ENCODE measurements at places on chromosomes 11 and 22.

- DNase-seq: no peak
These were observed 8.3 kb upstream of the SORL1 start for GRCh38 chr11:121443688-121444275.

- no peak for DNase-seq
These were observed 123.2 kb upstream of the LDLRAD3 start for GRCh38 chr11:35820614-35821013.

DNA sequence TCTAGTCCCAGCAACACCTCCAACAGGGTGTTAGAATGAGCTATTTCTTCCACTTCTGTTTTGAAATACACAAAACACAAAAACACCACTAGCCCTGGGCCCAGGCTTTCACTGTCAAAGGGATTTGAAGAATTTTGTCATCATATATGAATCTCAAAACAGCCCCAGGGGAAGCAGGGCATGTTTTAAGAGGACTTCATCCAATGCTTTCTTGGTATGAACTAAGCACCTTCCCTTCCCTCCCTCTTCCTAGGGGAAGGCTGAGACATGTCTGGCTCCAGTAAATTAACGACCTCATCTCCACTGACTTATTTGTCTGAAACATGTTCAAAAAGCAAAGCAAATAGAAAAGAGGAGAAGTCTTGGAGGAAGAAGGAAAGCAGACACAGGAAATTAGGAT is 75.7 kb upstream of the INCENP start:
- DNase-seq: no peak

GRCh38 chr22:38017272-38017920 is 33.0 kb upstream of the SOX10 start:
- DNase-seq: peak; percentile 83

GRCh38 chr22:21450858-21451353 is 16.3 kb upstream of the TMEM191C start:
- DNase-seq: no peak

- DNase-seq: no peak
These were observed 29.4 kb upstream of the CTTN start for GRCh38 chr11:70368961-70369360.

DNA sequence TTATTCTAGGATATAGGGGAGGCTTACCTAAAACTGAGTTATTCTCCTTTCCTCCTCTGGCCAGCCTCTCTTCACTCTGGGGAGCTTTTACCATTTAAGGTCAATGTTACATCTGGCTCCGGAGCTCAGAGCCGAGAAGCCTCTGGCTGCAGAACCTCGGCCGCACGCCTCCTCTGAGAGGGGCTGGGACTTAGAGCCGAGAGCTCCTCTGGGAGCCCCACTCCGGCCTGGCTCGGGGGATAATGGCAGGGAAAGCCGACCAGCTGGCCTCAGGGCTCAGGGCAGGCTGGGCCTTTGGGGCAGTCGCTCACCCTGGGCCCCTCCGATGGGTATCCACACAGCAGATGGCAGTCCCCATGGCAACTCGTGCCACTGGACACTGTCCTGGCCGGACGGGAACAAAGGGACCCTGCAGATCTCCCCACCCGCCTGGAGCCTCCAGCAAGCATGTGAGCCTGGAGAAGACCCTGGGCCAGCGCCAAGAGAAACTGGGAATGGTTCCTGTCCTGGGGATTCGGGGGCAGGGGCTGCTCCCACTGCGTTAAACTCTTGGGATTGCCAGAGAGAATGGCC is at the start of gene IRAG1:
TSS of gene IRAG1 (minus strand) at position 247 of the 573 bp plus-strand sequence. CDS start at position 94, 153 bp downstream.
- DNase-seq: peak; percentile 37
